ENCODE measurements at places on chromosomes 2 and 18.

GRCh38 chr2:187934236-187934635, 357.4 kb upstream of the GULP1 start:
- no peak for DNase-seq

DNA sequence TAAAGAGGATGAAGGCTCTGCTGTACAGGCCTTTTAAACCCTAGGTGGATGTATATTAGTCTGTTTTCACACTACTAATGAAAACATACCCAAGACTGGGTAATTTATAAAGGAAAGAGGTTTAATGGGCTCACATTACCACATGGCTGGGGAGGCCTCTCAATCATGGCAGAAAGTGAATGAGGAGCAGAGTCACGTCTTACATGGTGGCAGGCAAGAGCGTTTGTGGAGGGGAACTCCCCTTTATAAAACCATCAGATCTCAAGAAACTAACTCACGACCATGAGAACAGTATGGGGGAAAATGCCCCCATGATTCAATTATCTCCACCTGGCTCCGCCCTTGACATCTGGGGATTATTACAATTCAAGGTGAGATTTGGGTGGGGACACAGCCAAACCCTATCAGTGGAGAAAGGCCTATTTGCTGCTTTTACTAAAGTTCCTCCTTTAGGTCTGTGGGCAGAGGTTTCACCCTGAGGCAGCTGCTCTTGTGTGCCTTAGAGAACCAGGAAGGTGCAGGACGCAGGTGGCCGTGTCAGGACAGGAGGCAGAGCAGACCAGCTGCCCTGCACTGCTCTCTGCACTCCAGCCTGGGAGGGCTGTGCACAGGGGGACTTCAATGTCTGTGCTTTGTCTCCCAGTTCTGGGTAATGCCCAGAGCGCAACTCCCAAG, 178.8 kb upstream of the HDAC4 start:
- DNase-seq = no peak

GRCh38 chr2:126655051-126655450, 907 bp upstream of the GYPC start:
- no peak for DNase-seq

GRCh38 chr2:174597345-174598047, at the start of gene WIPF1:
WIPF1 (minus strand) TSS chr2:174597804; CDS start chr2:174585573, 12,231 bp downstream.
- DNase-seq = no peak

- no peak for DNase-seq
These were observed 101.1 kb downstream of the SH3YL1 start for GRCh38 chr2:162473-163382.

DNA sequence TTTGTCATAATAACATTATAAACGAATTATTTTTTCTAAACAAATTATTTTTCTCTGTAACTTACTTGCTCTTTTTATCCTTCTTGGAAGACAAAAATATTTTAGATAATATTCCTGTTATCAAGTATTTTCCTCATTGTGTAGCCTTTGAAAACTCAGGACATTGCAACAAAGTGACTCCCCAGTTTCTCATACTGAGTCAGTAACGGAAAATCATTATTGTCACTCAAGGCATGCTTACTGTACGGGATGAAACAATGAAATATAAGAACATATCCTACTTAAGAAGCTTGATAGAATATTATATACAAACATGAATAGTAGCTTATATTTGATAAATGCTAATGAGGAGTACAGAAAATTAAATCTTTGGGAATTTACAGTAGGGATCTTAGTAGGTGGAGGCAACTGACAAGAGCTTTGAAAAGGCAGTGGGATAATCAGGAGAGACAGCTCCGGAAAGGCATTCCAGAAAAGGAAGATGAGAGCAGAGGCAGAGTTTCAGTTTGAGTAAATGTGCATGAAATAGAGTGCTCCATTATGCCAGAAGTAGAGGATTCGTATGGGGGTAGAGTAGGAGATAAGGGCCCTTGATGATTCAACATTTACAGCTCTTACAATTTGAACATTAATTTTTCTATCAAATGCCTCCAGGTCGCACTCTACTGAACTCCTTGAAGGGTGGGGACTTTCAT, 14.0 kb upstream of the YES1 start:
- no peak for DNase-seq

DNA sequence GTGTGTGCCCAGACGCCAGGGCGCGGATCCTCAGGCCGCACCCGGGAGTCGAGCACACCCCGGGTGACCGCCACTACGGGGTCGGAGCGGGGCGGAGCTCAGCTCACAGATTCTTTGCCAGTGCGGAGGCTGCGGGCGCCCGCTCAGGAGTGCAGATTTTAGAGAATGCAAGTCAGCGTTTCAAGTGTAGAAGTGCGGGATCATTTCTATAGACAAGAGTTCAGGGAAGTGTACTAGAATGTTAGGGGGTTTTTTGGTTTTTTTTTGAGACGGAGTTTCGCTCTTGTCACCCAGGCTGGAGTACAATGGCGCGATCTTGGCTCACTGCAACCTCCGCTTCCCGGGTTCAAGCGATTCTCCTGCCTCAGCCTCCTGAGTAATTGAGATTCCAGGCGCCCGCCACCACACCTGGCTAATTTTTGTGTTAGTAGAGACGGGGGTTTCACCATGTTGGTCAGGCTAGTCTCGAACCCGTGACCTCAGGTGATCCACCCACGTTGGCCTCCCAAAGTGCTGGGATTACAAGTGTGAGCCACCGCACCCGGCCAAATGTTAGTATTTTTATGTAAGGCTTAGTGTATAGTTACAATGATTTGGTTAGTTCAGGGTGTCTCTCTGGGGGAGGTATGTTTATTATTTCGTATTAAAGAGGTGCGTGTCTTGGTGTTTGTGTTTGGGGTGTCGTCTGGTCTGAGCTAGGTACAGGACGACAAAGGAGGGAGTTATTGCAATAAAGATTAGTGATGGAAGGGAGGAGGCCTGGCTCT, 619 bp upstream of the FAM168B start:
- no peak for DNase-seq

DNA sequence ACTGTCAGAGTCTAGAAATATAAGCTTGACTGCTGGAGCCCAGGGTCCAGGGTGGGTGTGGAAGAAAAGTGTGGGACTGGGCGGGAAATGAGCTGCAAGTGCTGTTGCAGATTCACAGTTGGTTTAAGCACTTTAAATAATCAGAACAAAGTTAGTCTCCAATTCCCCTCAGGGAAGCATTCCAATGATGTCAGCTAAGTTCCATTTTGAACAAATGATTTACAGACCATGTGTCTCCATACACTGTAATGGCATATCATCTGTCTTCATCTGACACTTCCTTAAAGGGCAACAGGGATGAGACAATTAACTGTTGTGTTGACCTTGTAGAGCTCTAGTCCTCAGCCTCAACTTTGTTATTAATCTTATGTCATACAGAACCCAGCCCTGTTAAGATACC, 31.5 kb upstream of the REG3A start:
- no peak for DNase-seq

- DNase-seq = no peak
These were observed 56.0 kb downstream of the SERPINB7 start for GRCh38 chr18:63831080-63831788.

DNA sequence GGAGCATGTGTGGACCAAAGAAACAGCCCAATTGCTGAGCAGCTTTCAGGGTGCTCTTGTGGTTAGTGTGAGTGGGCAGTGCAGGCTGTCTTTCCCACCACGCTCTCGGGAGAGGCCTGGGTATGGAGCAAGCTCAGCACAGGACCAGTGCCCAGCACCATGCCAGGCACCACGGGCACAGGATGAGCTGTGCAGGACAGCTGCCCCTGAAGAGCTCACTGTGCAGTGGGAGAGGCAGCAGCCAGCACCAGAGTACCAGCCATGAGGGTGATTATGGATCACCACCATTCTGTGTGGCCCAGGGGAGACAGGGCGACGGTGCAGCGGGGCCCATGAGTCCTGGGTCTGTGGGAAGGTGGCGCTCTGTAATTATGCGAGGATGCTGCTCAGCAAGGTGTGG, 29.7 kb upstream of the FAHD2A start:
- DNase-seq = no peak

DNA sequence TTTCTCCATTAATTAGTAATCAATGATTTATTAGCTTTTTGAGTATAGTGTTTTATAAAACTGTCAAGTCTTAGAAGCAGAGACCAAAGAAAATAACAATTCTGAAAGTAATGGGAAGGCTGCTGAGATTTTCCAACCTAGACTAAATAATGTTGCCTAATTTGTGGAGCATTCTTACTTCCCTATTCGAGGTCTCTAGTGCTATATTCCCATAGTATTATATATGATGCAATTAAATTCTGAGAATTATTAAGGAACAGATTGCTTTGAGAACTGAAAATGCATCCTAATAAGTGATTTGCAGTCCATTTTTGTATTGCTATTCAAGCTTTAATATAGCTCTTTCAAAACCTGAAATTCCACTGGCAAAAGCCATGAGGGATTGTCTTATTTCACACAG, 27.7 kb upstream of the DOCK10 start:
- no peak for DNase-seq

DNA sequence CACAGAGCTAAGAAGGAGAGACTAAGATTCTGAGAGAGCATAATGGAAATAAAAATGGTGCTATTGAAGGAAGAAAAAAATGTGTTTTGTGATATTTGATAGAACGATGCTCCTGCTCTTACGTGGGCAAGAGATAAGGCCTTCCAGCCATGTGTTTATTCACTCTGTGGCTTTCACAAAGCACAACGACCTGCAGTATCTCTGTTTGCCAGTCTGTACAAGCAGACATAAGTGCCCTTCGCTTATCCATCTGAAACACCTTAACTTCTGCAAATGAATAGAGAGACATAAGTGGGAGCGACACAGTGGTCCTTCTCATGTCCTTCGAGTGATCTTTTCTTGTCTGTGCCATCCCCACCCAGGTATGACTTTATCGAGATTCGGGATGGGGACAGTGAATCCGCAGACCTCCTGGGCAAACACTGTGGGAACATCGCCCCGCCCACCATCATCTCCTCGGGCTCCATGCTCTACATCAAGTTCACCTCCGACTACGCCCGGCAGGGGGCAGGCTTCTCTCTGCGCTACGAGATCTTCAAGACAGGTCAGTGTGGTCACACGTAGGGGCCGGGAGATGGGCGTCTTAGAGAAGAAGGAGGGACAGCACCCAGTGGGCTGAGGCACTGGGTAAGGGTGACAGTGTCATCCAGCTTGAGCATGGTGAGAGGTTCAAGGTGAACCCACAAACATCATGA, 33.7 kb downstream of the NRP2 start:
- no peak for DNase-seq

DNA sequence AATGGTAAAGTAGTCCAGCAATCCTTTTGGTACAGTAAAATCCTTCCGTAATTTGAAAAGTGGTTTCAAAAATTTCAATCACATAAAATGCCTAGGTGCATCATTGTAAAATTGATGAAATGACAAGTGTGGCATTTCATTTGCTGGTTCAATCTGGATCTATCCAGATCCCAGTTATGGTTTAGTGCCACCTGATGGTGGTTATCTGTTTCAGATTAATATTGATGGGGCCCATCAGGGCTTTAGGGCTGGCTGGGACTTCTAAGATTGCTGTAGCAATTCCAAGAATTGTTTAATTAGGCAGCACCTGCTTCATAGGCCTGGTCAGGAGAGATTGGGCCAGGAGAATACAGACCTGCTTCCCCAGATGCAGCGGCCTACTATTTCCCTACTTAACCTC, 55.5 kb upstream of the PIK3C3 start:
- DNase-seq = no peak

DNA sequence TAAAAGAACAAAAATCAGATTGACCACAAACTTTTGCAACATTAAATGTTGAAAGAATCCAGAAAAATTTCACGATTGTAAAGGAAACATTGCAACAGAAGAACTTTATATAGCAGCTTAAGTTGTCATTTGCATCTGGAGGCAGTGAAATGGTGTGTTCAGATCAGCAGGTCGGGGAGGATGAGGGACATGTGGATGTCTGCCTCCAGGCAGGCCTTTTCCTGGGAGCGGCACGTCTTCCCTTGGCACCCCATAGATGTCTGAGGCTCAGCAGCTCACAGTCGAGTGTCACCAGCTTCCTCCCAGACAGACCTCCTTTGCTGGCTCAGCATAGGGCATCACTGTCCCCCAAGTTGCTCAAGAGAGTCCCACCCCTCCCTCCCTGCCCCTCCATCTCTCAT, 44.3 kb upstream of the ASB1 start:
- DNase-seq = no peak

All from activated CD8-positive, alpha-beta memory T cell treated with anti-CD3 and anti-CD28 coated beads for 1 hour (primary cell).